CD4-positive, CD25-positive, alpha-beta regulatory T cell (primary cell): ENCODE measurements at places on chromosomes 2 and 18. TPM values are rescaled to one million over a fixed set of nuclear protein-coding genes. Genes with fewer than 3 reads are reported as not detected.

Gene CNTNAP5
- polyA plus RNA-seq: not detected

DNA sequence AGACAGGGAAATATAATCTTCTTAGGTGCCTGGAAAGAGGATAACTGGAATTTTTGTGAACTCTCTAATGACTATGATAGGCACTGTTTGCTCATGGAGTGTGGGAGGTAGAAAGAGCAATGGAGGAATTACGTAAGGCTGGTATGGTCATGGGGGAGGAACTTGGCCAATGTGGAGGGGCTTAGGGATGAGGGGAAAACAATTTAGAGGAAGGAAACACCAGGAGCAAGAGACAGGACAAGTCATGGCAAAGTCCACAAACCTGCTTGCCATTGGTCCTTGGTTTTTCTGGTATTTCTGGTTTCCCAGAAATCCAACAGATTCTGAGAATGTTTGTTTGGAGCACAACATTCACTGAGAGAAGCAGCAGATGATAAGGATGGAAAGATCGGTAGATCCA is 274.2 kb downstream of the DYSF start:
- H3K36me3 ChIP-seq: no peaks in the 10 kb centered on the region
- no peak overlapping the region for H3K4me3 ChIP-seq
- H3K4me1 ChIP-seq: no peaks in the 10 kb centered on the region
- no peak overlapping the region for H3K27ac ChIP-seq
- no peaks in the 10 kb centered on the region for H3K27me3 ChIP-seq
- no peak for DNase-seq

- no peak for DNase-seq
- no peaks in the 10 kb centered on the region for H3K27me3 ChIP-seq
- H3K27ac ChIP-seq: no peak overlapping the region
- no peak overlapping the region for H3K4me3 ChIP-seq
- no peaks in the 10 kb centered on the region for H3K36me3 ChIP-seq
These were observed 36.4 kb downstream of the SLC20A1 start for GRCh38 chr2:112682101-112682500.

DNA sequence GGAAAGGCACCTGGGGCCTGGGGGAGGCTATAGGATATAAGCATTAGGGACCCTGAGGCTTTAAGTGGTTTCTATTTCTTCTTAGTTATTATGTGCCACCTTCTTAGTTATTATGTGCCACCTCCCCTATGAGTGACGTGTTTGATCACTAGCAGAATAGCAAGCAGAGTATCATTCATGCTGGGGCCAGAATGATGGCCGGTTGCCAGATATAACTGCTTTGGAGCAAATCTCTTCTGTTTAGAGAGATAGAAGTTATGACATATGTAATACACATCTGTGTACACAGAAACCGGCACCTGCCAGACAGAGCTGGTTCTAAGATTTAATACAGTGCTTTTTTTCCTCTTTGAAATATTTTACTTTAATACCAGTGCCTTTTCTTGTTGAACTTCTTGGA is 29.4 kb downstream of the LIPG start:
- H3K36me3 ChIP-seq: no peaks in the 10 kb centered on the region
- H3K4me3 ChIP-seq: no peak overlapping the region
- no peak for DNase-seq

GRCh38 chr2:29660201-29660600 is 261.2 kb downstream of the ALK start:
- DNase-seq: no peak
- peaks cover 3% of the 10 kb centered on the region for H3K27me3 ChIP-seq
- H3K4me3 ChIP-seq: no peak overlapping the region
- no peak overlapping the region for H3K27ac ChIP-seq
- H3K4me1 ChIP-seq: no peaks in the 10 kb centered on the region

Gene TUBA4B
- not detected for polyA plus RNA-seq

Gene XDH
- polyA plus RNA-seq: not detected

- H3K36me3 ChIP-seq: no peaks in the 10 kb centered on the region
- DNase-seq: no peak
- no peak overlapping the region for H3K27ac ChIP-seq
These were observed 428.9 kb downstream of the STK39 start for GRCh38 chr2:167818521-167818920.

GRCh38 chr2:200821686-200822245 is 10.1 kb downstream of the BZW1 start:
- peaks cover 61% of the 10 kb centered on the region for H3K36me3 ChIP-seq
- H3K27me3 ChIP-seq: no peaks in the 10 kb centered on the region
- H3K4me3 ChIP-seq: no peak overlapping the region
- no peak overlapping the region for H3K27ac ChIP-seq
- no peaks in the 10 kb centered on the region for H3K4me1 ChIP-seq

Gene RAD51AP2
- polyA plus RNA-seq: not detected

DNA sequence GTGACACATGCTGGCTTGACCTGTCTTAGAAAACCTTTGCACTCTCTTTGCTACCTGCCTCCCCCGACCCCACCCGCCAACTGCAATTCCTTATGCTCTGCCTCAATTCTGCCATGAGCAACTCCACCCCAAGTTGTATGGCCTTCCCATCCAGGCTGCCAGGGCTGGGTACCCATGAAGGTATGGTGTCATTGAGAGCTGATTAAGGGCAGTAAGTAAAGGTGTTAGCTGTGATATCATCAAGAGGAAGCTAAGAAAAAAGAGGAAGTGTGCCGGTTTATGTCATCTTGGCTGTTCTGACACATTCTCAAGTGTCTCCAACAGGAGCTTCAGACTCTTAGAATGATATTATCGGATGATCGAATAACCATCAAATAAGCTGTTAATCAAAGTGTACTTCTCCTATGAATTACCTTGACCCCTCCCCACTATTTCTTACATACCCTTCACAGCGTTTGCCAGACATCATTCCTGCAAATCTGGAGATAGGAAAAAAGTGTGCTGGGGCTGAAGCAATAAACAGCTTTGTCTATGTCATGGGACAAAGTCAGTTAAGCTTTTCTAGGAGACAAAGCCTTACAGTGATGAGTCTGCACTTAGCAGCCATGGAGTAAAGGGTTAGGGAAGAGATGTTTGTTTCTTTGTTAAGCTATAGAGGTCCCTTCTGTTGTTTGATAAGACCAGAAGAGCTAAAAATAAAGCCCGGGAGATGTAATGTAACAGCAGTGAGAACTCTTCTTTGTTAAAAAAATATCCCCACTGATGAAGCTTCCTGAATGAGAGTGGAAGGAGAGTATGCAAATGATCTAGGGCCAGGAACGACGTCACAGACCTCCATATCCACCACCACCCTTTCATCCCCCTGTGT is 40.4 kb upstream of the SMAD2 start:
- no peak overlapping the region for H3K27ac ChIP-seq
- H3K4me1 ChIP-seq: no peaks in the 10 kb centered on the region
- H3K4me3 ChIP-seq: no peak overlapping the region
- H3K27me3 ChIP-seq: peaks cover 16% of the 10 kb centered on the region
- DNase-seq: no peak

Gene DSG1
- polyA plus RNA-seq: not detected

Gene CHRND
- not detected for polyA plus RNA-seq
